Left ventricle myocardium inferior (tissue), 1 donor: ENCODE measurements at places on chromosomes 16 and 17.

DNA sequence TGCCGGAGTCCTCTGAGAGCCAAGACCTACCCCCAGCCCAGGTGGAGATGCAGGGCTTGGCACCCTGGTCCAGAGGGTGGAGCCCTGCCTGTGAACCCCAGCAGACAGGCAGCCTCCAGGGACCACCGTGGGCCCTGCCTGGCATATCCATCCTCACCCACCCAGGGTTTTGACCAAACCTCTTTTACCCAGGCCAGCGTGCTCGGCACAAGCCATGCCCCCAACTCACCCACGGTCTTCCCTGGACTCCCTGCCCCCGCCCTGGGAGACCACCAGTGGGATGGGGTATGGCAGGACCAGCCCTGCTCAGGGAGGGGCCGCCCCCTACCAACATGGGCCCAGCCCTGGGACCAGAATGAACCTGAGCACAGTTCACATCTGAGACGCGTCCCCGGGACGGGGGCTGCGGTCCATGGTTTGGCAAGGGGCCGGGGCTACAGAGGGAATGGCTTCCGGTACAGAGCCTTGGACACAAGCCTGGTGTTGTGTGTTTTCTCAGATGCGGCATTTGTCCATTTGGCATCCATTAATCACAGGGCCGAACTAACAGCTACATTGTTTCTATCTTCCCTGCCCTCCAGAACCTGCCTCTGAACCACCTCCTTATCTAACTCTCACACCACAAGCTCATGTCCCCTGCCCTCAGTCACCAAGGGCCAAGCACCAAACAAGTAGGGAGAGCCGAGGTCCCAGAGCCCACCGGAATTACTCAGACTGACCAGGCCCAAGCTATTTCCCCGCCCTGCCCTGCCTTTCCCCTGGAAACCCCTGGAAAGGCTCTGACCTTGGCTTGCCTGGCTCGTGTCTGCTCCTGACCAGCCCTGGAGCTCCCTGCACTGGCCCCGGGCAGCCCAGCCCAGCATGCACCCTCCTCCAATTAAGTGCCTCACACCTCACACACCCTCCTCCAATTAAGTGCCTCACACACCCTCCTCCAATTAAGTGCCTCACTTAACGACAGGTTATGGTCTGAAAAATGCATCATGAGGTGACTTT lies 14.1 kb downstream of the HS3ST6 start:
- no peak for DNase-seq

DNA sequence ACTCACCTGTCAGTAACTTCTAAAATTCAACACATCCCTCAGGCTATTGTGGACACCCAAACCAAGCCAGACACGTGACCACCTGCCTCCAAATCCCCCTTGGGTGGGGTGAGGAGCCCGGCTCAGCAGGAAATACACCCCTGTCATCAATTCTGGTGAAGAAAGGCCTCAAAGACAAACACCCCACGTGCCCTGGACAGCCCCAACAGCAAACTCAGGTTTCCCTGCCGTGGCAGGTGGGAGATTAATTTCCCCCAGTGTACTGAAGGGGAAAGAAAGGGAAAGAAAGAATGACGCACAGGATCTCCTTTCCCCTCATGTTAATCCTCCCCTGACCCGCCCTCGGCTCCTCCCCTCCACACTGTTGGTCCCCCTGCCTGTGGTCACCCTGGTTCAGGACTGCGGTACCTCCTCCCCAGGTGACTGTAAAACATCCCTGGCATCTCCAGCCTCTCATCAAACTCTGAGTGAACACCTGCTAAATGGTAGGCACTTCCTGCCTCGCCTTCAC lies 98.3 kb downstream of the ZNF423 start:
- DNase-seq, result no peak

- peak; percentile 88 for DNase-seq
These were observed 9.6 kb downstream of the ZNF750 start for GRCh38 chr17:82830249-82830661.

GRCh38 chr16:58500430-58501241 lies 693 bp downstream of the NDRG4 start:
- DNase-seq, result no peak

DNA sequence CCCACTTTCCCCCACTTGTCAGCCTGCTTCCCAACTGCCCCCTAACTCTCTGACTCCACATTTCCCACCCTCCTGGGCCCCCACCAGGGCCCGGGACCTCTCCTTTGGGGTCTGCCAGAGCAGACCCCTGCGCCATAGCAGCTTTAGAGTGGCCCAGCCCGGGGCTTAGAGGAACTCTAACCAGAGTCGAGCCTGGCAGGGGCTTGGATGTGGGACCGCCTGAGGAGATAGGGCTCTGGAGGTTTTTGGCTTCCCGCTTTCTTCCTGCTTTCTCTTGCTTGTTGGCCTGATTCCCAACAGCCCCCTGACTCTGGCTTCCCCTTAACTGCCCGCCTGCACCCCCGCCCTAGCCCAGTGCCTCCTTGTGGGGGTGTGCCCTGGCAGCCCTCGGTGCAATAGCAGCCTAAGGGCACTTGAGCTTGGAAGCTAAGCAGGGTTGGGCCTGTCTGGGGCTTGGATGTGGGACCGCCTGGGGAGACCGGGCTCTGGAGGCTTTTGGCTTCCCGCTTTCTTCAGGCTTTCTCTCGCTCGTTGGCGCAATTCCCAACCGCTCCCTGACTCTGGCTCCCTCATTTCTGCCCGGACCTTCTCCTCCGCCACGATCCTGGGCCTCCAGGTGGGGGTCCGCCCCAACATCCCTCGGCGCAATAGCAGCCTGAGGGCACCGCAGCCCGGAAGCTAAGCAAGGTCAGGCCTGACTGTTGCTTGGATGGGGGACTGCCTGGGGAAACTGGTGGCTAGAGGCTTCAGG lies 2292.0 kb downstream of the TP53TG3F start:
- no peak for DNase-seq
